ENCODE measurements at places on chromosomes 7 and 10. TPM values are rescaled to one million over a fixed set of nuclear protein-coding genes. Genes with fewer than 3 reads are reported as not detected.

- H3K27ac ChIP-seq = peak overlapping the region; percentile 12
- no peaks in the 10 kb centered on the region for H3K36me3 ChIP-seq
- ATAC-seq = peak; percentile 86
- peaks cover 23% of the 10 kb centered on the region for H3K4me1 ChIP-seq
- H3K4me3 ChIP-seq = no peak overlapping the region
- H3K27me3 ChIP-seq = no peaks in the 10 kb centered on the region
Observed at GRCh38 chr7:142583446-142583845, 165.8 kb upstream of the PRSS1 start.

GRCh38 chr7:35657125-35657524 lies 37.8 kb downstream of the HERPUD2 start:
- no peaks in the 10 kb centered on the region for H3K27me3 ChIP-seq
- H3K36me3 ChIP-seq = peaks cover 59% of the 10 kb centered on the region
- peak overlapping the region; percentile 80 for H3K27ac ChIP-seq
- peak; percentile 86 for ATAC-seq

The C10orf143 gene
- 2.0 TPM for total RNA-seq

The ANKRD7 gene
- total RNA-seq = 0.90 TPM

The NEURL1 gene
- 2.1 TPM for total RNA-seq

The LLCFC1 gene
- total RNA-seq = not detected

DNA sequence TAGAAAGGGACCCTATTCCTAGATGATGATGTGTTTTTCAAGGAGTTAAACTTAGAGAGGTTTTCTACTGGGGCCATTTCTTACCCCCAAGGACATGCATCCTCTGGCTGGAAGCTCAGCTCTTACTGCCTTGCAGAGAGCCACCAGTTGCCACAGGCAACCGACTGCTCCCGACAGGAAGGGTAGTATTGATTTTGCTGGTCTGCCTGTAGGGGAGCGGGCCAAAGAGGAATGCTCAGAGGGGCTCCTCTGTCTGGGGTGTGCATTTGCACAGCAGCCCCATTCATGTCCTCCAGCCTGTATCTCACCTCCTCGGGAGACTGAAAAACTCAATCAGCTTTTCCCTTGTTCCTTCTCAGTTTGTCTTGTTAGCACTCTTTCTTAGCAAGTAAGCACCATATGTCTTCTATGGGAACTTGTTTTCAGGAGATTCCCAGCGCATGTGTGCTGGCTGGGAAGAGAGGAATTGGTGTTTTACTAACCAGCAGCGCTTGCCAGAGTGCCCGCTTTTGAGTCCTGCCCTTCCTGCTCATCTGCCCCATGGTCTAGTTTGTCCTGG lies 739.0 kb upstream of the GALNT17 start:
- H3K36me3 ChIP-seq = no peaks in the 10 kb centered on the region
- H3K27ac ChIP-seq = no peak overlapping the region
- ATAC-seq = no peak
- H3K4me1 ChIP-seq = no peaks in the 10 kb centered on the region
- no peak overlapping the region for H3K4me3 ChIP-seq

DNA sequence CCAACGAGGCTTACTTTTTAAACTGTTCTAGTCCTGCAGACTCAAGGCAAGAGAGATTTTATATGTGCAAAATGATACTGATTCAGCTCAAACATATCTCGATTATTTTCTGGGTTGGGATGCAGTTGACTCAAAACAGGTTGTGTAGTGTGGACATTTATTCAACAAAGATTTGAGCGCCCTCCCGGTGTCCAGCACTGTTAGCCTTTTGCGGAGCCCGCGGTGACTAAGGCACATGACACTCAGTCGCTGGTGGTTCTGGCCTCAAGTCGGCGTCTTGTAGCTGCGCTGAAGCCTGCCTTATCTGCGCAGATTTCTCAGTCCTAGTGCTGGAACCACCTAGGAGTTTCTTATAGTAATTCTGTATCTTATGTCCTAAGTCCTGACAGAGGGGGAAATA lies 938 bp upstream of the CADPS2 start:
- H3K27me3 ChIP-seq = peaks cover 37% of the 10 kb centered on the region
- H3K36me3 ChIP-seq = no peaks in the 10 kb centered on the region
- no peak for ATAC-seq
- peak overlapping the region; percentile 30 for H3K4me3 ChIP-seq

The NUTM2B gene
- 0.45 TPM for total RNA-seq

The GRM3 gene
- not detected for total RNA-seq

GRCh38 chr10:79116801-79117723 lies 48.3 kb downstream of the ZMIZ1 start:
- H3K4me1 ChIP-seq = peaks cover 21% of the 10 kb centered on the region
- H3K4me3 ChIP-seq = no peak overlapping the region
- no peaks in the 10 kb centered on the region for H3K27me3 ChIP-seq
- peaks cover 5% of the 10 kb centered on the region for H3K36me3 ChIP-seq
- peak overlapping the region; percentile 82 for H3K27ac ChIP-seq

The MLXIPL gene
- not detected for total RNA-seq

- no peak overlapping the region for H3K27ac ChIP-seq
- no peak overlapping the region for H3K4me3 ChIP-seq
- ATAC-seq = no peak
- H3K27me3 ChIP-seq = peaks cover 3% of the 10 kb centered on the region
Observed at GRCh38 chr10:93749218-93749799, 8.4 kb upstream of the LGI1 start.

The CDHR1 gene
- total RNA-seq = 0.11 TPM

DNA sequence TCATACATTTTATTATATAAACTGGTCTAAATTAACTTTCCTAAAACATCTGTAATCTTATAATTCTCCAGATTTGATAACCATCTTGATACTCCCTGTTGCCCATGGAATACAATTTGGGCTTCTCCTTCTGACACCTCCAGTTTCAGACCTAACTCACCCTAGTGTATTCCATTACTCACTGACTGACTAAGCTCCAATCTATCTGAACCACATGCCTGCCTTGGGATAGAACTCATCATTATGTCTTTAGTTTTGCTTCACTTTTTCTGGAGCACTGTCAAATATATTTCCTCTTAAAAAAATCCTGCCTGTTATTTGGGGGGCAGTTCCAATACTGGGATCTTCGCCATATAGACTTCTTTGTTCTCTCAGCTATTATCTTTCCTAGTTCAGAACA lies 4.9 kb upstream of the FOXP2 start:
- no peak for ATAC-seq
- H3K4me1 ChIP-seq = no peaks in the 10 kb centered on the region
- no peak overlapping the region for H3K4me3 ChIP-seq
- H3K27me3 ChIP-seq = peaks cover 21% of the 10 kb centered on the region
- no peaks in the 10 kb centered on the region for H3K36me3 ChIP-seq

GRCh38 chr7:140238778-140239652 lies 62.2 kb upstream of the KDM7A start:
- H3K4me3 ChIP-seq = no peak overlapping the region
- ATAC-seq = no peak
- H3K4me1 ChIP-seq = peaks cover 8% of the 10 kb centered on the region
- no peaks in the 10 kb centered on the region for H3K27me3 ChIP-seq

The C10orf105 gene
- total RNA-seq = 1.0 TPM

DNA sequence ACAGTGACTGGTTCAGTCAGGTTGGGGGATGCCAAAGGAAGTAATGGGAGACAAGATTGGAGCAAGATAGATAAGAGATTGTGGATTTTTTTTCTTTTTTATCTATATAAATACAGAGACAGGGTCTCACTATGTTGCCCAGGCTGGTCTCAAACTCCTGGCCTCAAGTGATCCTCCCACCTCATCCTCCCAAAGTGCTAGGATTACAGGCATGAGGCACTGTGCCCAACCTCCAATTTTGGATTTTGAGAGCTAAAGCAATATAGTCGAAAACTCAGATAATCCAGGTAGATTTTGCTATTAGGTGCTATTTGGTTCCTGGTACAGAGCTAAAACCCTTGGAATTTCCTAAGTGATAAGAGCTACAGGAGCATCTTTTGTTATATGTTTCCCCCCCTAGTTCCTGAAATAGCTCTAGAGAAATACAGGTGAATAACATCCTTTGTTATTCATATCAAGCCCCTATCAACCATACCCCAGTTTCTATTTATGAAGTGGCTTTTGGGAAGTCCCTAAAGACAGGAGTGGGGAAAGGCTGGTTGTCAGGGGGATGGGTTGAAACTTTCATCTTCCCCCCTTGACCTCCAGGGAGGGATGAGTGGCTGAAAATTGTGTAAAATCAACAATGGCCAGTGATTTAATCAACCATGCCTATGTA lies 151.2 kb downstream of the CFTR start:
- no peaks in the 10 kb centered on the region for H3K36me3 ChIP-seq
- no peak for ATAC-seq
- H3K4me3 ChIP-seq = no peak overlapping the region
- H3K27me3 ChIP-seq = no peaks in the 10 kb centered on the region

The WNT2 gene
- not detected for total RNA-seq

The BLNK gene
- total RNA-seq = not detected

DNA sequence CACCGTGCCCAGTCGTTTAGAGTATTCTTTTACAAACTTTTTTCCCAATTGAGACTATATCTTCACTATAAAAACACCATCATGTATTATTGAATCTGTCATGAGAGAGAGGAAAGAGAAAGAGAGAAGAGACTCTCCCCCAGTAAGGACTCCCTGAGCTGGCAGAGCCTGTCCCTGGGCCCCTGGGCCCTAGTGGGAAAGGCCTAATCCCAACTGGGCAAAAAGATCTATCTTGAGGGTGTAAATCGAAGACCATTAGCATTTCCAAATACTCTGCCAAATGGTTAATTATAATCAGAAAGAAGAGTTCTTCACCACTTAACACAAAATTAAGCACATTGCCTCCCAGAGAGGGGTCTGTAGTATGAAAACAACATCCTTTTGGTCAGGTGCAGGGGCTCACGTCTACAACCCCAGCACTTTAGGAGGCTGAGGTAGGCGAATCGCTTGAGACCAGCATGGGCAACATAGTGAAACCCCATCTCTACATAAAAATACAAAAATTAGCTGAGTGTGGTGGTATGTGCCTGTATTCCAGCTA lies 108.2 kb downstream of the SKIDA1 start:
- H3K36me3 ChIP-seq = no peaks in the 10 kb centered on the region
- H3K4me1 ChIP-seq = no peaks in the 10 kb centered on the region
- H3K27me3 ChIP-seq = peaks cover 13% of the 10 kb centered on the region
- no peak overlapping the region for H3K27ac ChIP-seq

GRCh38 chr7:74006451-74007241 lies 21.3 kb upstream of the ELN start:
- peaks cover 6% of the 10 kb centered on the region for H3K4me1 ChIP-seq
- H3K27me3 ChIP-seq = no peaks in the 10 kb centered on the region

DNA sequence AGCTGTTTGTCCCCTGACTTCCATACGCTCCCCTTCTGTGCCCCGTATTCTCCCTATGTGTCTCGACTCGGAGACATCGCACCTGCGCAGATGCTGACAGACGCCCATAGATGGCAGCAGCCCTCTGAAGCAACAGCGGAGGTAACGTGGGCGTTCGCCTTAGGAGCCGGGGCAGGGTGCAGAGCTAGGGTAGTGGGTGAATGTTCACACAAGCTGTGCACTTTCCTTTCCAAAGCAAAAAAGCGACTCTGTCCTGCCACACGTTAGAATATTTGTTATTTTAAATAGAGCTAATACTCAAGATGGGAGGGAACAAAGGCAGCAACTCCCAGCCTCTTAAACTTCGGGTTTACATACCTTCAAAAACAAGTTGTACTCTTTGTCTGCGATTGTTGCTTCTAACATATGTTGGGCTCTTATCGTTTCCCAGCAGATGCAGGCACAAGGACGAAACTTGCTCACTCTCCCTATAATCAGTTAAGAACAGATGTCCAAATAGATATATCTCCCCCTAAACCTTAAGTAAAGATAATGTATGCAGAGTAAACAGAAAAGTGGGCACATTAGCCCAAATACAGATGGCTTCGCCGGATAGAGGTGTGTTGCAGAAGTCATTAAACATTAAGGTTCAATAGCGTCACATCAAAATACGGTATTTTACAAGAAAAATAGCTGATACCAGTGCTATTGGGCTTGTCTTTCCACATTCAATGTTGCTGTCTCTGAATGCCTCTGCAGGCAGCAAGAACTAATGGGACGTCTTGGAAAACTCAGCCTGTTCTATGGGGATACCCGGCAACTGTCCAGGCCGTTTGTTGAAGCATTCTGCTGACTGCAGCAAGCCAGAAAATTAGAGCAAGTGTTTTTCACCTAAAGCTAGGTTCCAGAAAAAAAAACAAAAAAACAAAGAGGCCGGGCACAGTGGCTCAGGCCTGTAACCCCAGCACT lies 340.3 kb upstream of the PRKCQ start:
- no peaks in the 10 kb centered on the region for H3K36me3 ChIP-seq
- peaks cover 27% of the 10 kb centered on the region for H3K4me1 ChIP-seq
- H3K27ac ChIP-seq = no peak overlapping the region
- ATAC-seq = peak; percentile 98
- peak overlapping the region; percentile 37 for H3K4me3 ChIP-seq

The PLEKHS1 gene
- not detected for total RNA-seq

GRCh38 chr10:86700851-86701617 lies 32.7 kb downstream of the LDB3 start:
- no peak for ATAC-seq
- H3K4me1 ChIP-seq = no peaks in the 10 kb centered on the region
- no peaks in the 10 kb centered on the region for H3K36me3 ChIP-seq
- H3K4me3 ChIP-seq = no peak overlapping the region

DNA sequence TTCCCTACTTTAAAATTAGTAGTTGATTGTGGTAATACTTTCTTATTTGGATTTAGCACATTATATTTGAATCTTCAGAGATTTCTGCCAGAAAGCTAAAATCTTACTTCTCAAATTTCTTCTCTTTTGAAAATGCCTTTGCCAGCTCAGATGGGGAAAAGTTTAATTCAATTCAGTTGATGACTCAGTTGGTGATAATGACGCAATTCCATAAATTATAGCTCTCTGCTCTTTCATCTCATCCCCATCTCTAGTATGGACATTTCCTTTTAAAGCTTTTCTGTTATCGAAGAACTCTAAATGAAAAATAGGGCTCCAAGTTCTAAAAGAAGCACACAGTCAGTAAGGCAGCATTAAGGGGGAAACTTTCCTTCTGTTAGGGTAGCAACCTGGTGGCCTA lies 25.5 kb downstream of the RNLS start:
- no peaks in the 10 kb centered on the region for H3K27me3 ChIP-seq
- no peak overlapping the region for H3K4me3 ChIP-seq
- H3K27ac ChIP-seq = no peak overlapping the region
- H3K4me1 ChIP-seq = peaks cover 12% of the 10 kb centered on the region
- no peaks in the 10 kb centered on the region for H3K36me3 ChIP-seq

DNA sequence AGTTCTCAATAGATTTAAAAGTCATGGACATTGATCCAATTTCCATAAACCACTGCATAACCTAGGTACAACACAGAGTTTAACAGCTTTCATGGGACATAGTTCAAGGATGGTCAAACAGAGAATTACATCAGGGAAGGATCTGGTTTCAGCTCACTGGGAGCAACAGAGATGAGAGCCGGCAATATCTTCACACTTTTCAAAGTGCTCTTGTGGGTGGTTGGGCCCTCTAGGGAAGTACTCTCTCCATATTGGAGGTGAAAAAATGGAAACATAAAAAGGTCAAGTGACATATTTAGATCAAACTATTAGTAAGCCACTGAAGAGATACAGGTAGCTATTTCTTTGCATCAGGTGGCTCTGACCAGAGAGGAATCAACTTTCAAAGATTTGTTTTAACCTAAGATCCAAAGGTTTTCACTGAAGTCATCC lies 61.8 kb upstream of the LRRN3 start:
- peak overlapping the region; percentile 72 for H3K4me3 ChIP-seq
- H3K27me3 ChIP-seq = no peaks in the 10 kb centered on the region
- peaks cover 44% of the 10 kb centered on the region for H3K4me1 ChIP-seq
- ATAC-seq = peak; percentile 30
- H3K36me3 ChIP-seq = no peaks in the 10 kb centered on the region
- H3K27ac ChIP-seq = peak overlapping the region; percentile 91
